Fibroblast of skin of scalp (primary cell): ENCODE measurements at places on chromosomes 1 and 21.
A peak's percentile ranks its signal among the peaks of the same experiment; 100 is the strongest.

- no peak for DNase-seq
These were observed 455.0 kb downstream of the BRINP3 start for GRCh38 chr1:190022709-190023108.

- DNase-seq: peak; percentile 46
These were observed 13.1 kb upstream of the DUSP12 start for GRCh38 chr1:161736335-161736969.

DNA sequence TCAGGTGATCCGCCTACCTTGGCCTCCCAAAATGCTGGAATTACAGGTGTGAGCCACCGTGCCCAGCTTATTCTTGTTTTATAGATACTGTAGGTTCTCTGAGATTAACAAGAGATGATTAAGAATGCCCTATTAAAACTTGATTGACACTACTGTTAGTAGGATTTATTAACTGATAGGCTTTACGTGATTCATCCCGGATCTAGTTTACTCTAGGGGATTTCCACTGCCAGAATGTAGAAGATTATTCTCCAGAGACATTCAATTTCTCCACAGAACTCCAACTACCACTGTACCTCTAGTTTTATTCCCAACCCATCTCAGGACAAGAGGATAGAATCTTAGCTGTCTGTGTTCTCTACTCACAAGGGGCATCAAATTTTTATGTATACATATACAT lies 26.3 kb upstream of the RBM34 start:
- no peak for DNase-seq

DNA sequence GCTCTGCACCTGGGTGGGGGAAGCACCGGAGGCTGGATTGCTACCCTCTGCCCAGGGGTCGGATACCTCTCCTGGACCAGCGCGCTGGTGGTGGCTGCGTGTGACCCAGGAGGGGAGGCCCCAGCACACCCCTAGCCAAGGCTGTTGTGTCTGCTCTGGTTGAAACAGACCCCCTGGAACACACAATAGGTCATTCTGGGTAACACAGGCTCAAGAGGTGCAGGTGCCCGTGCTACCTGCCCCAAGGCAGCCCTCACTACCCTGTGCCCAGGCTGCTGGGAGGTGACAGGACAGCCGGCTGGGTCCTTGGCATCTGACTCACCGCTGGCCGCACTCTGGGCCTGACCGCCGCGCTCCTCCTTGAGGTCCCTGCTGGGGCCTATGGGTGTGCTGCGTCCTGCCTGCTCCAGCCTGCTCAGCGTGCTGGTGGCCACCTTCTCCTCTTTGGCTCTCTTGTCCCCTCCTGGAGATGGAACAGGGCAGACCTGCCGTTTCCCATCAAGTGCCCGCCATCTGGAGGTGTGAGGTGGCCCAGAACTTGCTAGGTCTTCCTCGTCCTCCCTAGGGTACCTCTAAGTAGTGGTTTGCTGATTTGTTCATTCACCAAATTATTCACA lies 30.0 kb downstream of the ZBTB17 start:
- DNase-seq: no peak

DNA sequence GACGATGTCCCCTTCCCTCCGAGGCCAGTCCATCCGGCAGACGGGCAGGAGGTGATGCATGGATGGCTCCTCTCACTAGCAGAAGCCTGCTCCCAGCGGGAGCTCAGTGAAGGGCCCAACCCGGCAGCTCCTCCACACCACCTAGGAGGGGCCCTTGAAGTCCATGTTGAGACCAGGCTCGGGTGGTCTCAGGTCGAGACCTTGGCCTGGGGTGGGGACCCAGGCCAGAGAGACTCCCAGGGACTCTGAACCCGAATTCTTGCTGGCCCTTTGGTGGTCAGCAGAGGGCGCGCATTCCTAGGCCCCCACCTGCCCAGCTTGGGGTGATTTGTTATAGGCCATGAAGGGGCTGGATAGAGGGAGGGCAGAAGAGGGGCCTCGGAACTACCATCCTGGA lies 642 bp upstream of the NT5C1A start:
- DNase-seq: no peak

DNA sequence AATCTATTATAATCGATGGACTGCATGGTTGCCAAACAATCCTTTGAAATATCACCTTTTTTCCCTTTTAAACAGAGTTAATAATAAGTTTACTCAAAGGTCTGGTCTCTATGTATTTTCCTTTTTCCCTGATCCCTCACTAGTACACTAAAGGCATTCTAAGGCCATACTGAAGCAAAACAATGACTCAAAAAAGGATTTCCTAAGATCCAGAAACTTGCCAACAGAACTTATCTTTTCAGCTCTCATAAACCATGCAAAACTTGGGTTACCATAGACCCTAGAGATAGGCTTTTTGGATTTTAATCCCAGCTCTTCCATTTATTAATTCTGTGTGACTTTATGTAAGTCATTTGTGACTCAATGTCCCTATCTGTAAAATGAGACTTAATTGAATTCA lies 77.1 kb downstream of the IFI44 start:
- no peak for DNase-seq

- DNase-seq: peak; percentile 44
These were observed 34.0 kb upstream of the BACE2 start for GRCh38 chr21:41133874-41134522.

DNA sequence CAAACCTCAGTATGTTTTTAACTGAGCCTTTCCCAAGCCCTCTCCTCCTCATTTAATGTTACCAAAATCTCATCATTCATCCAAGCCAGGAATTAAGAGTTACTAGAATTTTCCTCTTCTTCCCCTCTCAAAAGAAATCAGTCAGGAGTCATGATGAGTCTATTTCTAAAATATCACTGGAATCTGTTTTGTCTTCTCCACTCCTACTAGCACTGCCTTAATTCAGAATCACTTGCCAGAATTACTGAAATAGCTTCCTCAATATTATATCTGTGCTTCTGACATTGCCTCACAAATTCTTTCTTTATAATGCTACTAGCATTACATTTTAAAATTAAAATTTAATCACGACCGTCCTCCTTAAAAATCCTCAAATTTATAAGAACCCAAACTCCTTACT lies 106.1 kb downstream of the PTGER3 start:
- peak; percentile 16 for DNase-seq

DNA sequence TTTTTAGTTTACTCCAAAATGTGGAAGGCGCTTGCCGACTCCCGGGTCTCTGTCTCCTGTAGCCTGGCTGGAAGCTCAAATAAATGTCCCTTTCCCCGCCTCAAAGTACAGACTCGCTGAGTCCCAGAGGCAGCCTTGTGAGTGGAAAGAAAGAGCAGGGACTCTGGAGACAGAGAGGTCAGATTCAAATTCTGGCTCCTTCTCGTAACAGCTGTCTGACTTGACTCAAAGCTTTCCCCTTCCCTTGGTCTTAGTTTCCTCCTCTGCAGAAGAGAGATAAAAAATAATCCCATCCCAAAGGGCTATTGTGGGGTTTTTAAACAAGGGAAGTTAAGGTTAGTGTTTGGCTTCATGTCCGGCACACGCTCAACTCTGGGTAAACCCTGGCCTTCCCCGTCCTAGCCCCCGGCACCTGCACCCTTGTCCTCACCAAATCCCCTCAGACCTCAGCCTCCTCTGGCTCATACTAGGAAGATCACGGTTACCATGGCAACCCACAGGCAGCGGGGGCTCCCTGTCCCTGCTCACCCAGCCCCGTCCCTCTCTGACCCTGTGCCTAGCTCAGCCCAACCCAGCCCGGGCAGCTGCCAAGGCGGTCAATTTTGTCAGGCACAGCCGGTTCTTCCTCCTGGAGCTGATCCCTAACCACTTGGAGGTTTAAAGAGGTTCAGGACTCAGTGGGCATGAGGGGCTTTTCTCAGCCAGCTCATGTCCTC lies 49.2 kb upstream of the IGSF21 start:
- no peak for DNase-seq

DNA sequence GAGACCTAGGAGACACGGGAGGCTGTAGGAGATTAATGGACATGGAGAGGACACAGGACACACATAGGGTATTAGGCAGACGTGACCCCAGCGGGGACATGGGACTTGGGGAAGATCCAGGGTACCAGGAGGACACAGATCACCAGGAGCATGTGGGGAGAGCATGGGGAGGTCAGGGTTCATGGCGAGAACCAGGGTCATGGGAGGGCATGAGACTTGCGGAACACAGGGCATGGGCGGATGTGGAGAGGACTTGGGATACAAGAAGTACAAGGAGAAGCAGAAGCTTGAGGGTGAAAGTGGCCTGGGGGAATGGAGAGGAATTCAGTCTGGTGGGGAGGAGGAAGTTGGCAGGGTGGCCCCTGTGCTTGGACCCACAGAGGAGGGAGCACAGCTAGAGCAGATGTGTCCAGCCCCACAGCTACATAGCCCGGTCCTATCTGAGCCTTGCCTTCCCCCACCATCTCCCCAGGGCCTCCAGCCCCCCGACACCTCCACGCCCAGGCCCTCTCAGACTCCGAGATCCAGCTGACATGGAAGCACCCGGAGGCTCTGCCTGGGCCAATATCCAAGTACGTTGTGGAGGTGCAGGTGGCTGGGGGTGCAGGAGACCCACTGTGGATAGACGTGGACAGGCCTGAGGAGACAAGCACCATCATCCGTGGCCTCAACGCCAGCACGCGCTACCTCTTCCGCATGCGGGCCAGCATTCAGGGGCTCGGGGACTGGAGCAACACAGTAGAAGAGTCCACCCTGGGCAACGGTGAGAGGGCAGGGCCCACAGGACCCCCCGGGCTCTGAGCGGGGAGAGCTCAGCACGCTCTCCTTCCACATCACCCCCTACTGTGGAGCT lies 12.1 kb downstream of the TIE1 start:
- no peak for DNase-seq

- no peak for DNase-seq
These were observed 13.5 kb downstream of the KCNK1 start for GRCh38 chr1:233627376-233627775.

GRCh38 chr1:204617256-204618147 lies 68.0 kb downstream of the LRRN2 start:
- DNase-seq: no peak

DNA sequence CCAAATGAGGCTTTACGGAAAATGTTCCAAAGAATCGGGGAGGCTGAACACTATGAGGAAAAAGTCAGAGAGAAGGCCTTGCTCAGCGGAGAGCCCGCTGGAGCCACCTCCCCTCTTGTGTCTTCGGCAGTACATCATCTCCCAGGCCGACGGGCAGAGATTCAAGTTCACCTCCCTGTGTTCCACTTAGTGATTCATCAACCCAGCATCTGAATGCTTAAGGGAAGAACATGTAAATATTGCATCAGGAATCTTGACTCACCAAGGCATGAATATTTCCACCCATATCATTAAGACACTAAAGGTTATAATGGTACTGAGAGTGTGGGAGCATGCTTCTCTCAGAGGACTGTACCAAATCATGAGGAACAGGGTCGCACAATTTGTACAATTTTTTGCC lies 172.5 kb downstream of the ST6GALNAC5 start:
- peak; percentile 98 for DNase-seq

GRCh38 chr1:156492013-156492590 lies 8.5 kb downstream of the MEF2D start:
- no peak for DNase-seq

- DNase-seq: peak; percentile 30
These were observed 54.9 kb downstream of the SLC30A7 start for GRCh38 chr1:100950781-100951180.

DNA sequence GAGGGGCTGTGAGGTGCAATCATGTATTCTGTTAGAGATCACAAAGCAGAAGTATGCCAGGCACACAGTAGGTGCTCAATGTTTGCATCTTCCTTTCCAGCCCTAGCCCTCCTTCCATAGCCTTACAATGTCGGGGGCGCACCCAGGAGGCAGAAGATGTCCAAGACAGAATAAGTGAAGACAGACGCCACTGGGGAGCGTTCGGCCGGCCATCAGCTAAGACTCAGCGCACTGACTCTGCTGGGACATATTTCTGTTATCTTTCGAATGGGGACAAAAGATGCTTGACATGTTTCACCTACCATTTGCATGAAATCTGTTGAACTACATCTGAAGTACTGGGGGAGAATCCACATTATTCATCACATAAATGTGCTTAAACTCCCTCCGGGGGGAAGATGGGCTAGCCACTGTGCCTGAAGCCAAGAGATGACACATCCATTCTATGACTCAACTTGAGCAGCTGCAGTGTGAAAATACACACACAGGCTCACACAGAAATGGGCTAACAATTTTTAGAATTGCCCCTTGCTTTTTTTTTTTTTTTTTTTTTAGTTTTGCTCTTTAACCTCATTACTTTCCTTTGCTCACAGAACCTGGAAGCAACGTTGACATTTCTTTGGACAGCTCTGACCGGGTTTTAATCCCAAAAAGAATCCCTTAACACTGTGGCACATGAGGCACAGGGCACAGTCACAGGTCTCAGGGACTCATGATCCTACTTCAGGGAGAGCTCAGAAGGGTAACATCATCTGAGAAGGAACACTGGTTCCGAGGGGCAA lies 7.9 kb downstream of the TIAM1 start:
- peak; percentile 97 for DNase-seq

DNA sequence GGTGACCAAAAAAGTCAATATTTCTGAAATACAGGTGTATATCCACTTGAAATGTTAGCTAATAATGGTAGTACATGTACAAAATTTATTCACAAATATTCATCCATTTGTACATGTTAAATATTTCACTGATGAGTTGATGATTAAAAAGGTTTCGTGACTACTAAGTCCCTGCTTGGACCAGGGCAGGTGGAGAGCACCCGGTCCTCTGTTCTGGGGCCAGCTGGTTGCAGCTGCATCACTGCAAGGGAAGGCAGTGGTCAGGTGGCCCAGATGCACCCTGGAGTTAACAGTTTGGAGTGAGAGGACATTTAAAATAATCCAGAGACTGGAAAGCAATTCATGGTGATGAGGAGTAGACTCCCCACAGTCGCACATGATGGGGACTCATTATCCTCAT lies 141.2 kb downstream of the ZBTB18 start:
- DNase-seq: no peak

DNA sequence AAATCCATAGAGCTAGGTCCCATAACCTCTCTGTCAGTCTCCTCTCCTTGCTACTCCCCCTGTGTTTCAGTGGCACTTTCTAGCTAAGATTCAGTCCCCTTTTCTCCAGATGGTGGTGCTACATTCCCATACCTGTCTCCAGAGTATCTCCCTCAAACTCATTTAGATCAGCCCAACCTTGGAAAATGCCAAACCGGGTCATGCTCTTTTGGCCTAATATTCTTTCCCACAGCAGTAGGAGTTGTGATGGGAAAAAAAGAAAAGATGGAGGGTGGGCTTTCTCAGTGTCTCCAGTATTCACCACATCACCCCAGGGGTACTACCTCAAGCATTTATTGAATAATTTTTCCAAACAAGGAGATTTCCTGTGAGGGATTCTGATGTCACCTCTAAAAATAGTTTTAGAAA lies 3.2 kb upstream of the RXFP4 start:
- peak; percentile 87 for DNase-seq

GRCh38 chr1:165539306-165539705 lies 4.5 kb upstream of the LRRC52 start:
- DNase-seq: no peak

DNA sequence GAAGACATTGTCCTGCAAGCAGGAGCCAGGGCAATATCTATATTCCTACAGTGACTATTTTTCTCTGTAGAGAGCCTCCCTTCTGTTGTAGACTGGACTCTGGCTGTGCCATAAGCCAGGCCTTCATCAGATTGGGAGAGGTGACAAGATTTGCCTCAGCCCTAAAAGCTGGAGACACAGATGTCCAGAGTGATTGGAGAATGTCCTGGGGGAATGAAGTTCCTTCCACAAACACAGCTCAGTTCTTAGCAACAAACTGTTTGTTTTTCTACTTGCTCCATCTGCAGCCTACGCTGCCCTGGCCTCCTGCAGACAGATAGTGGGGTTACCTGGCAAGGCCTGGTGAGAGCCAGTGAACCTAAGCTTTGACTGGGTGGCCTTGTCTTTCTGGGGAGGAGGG lies 29.9 kb upstream of the SNX27 start:
- no peak for DNase-seq
